ENCODE measurements at places on chromosomes 11 and 22. TPM values are rescaled to one million over a fixed set of nuclear protein-coding genes. Genes with fewer than 3 reads are reported as not detected.

DNA sequence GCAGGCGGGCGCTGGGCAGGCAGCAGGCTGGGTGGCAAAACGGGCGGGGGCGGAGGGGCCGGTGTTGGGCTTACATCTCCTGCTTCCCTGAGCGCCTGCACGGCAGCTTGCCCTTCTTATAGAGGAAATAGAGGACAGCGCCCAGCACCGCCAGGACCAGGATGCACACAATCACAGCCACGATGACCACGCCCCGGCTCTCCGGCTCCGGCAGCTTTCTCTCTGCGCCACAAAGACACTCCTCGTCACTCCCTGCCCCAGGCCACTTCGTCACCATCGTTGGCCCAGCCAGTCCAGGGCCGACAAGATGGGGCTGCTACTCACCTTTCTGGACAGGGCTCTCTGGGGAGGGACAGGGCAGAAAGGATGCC is 6.3 kb downstream of the MCAM start:
- no peak overlapping the region for H3K4me3 ChIP-seq
- H3K4me1 ChIP-seq: peaks cover 8% of the 10 kb centered on the region
- no peak overlapping the region for H3K27ac ChIP-seq

GRCh38 chr22:40270031-40270430 is 76.3 kb upstream of the ADSL start:
- H3K27me3 ChIP-seq: no peaks in the 10 kb centered on the region
- no peak for DNase-seq
- H3K4me3 ChIP-seq: no peak overlapping the region
- peaks cover 8% of the 10 kb centered on the region for H3K36me3 ChIP-seq
- peaks cover 9% of the 10 kb centered on the region for H3K4me1 ChIP-seq

GRCh38 chr11:2325719-2326118 is 23.9 kb downstream of the TSPAN32 start:
- no peak overlapping the region for H3K4me3 ChIP-seq
- no peaks in the 10 kb centered on the region for H3K36me3 ChIP-seq
- no peaks in the 10 kb centered on the region for H3K27me3 ChIP-seq
- no peak for DNase-seq

GRCh38 chr11:111960916-111961315 is 23.8 kb downstream of the DIXDC1 start:
- no peak for DNase-seq
- H3K27me3 ChIP-seq: no peaks in the 10 kb centered on the region

- no peak overlapping the region for H3K4me3 ChIP-seq
- peak; percentile 75 for DNase-seq
- peaks cover 22% of the 10 kb centered on the region for H3K4me1 ChIP-seq
- H3K27ac ChIP-seq: no peak overlapping the region
- H3K27me3 ChIP-seq: no peaks in the 10 kb centered on the region
Observed at GRCh38 chr11:64223001-64223651, 2.9 kb downstream of the TRPT1 start.

DNA sequence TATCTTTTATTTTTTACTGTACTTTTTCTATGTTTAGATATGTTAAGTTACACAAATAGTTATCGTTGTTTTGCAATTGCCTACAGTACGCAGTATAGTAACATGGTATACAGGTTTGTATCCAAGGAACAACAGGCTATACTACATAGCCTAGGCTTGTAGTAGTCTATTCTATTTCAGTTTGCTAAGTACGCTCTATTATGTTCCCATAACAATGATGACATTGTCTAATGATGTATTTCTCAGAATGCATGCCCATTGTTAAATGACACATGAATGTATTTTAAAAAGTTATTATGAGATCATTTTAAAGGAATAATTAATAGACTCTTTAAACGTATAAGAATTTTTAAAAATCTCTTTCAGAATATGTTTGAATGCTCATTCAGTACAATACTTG is 696.7 kb upstream of the CCDC90B start:
- no peak for DNase-seq
- H3K27ac ChIP-seq: no peak overlapping the region
- no peaks in the 10 kb centered on the region for H3K4me1 ChIP-seq
- H3K27me3 ChIP-seq: no peaks in the 10 kb centered on the region

DNA sequence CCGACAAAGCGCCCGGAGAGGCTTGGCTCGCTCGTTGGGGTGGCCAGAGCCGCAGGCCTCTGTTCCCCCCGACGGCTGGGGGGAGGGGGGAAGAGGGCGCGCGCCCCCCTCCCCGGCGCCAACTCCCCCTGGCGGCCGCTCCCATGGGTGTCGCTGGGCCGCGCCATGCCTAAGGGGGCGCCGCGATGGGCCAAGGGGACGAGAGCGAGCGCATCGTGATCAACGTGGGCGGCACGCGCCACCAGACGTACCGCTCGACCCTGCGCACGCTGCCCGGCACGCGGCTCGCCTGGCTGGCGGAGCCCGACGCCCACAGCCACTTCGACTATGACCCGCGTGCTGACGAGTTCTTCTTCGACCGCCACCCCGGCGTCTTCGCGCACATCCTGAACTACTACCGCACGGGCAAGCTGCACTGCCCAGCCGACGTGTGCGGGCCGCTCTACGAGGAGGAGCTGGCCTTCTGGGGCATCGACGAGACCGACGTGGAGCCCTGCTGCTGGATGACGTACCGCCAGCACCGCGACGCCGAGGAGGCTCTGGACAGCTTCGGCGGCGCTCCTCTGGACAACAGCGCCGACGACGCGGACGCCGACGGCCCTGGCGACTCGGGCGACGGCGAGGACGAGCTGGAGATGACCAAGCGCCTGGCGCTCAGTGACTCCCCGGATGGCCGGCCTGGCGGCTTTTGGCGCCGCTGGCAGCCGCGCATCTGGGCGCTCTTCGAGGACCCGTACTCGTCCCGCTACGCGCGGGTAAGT is 1.4 kb downstream of the KCNC1 start:
- H3K36me3 ChIP-seq: no peaks in the 10 kb centered on the region
- H3K4me1 ChIP-seq: no peaks in the 10 kb centered on the region
- DNase-seq: no peak
- no peak overlapping the region for H3K27ac ChIP-seq

DNA sequence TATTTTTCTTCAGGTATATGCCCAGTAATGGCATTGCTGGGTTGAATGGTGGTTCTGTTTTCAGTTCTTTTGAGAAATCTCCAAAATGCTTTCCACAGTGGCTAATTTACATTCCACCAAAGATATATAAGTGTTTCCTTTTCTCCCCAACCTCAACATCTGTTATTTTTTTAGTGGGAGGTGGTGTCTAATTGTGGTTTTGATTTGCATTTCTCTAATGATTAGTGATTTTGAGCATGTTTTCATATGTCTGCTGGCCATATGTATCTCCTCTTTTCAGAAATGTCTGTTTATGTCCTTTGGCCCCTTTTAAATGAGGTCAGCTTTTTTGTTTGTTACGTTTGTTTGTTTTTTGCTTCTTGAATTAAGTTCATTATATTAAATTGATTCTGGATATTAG is 760.2 kb downstream of the KCNA4 start:
- no peak for DNase-seq
- no peak overlapping the region for H3K4me3 ChIP-seq
- no peaks in the 10 kb centered on the region for H3K27me3 ChIP-seq
- H3K4me1 ChIP-seq: no peaks in the 10 kb centered on the region
- no peaks in the 10 kb centered on the region for H3K36me3 ChIP-seq

GRCh38 chr11:69377029-69377952 is 83.3 kb downstream of the MYEOV start:
- H3K4me1 ChIP-seq: no peaks in the 10 kb centered on the region
- H3K27me3 ChIP-seq: no peaks in the 10 kb centered on the region
- H3K4me3 ChIP-seq: no peak overlapping the region
- no peaks in the 10 kb centered on the region for H3K36me3 ChIP-seq

DNA sequence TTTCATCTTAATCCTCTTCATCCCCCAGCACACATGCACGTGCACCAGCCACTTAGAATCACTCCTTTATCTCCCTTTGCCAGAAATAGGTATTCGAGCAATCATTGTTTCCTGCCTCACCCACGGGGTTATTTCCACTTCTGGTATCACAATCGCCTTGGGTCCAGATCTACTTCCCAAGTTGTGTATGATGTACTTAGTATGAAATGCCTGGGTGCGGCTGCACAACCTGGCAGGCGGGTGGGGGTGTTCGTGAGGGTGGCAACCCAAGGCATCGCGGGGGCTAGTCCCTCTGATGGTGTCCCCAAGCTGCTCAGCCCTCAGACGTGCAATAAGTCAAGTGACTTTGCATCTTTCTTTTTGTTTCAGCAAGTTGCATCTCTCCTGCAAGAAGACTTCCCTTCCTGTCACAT is 475.6 kb downstream of the MIAT start:
- no peaks in the 10 kb centered on the region for H3K36me3 ChIP-seq
- no peak overlapping the region for H3K4me3 ChIP-seq
- H3K4me1 ChIP-seq: no peaks in the 10 kb centered on the region
- H3K27ac ChIP-seq: no peak overlapping the region
- no peak for DNase-seq

- H3K4me1 ChIP-seq: no peaks in the 10 kb centered on the region
- no peaks in the 10 kb centered on the region for H3K27me3 ChIP-seq
- H3K27ac ChIP-seq: no peak overlapping the region
- no peak for DNase-seq
- no peaks in the 10 kb centered on the region for H3K36me3 ChIP-seq
- no peak overlapping the region for H3K4me3 ChIP-seq
Observed at GRCh38 chr11:1082728-1083620, 8.3 kb downstream of the MUC2 start.

- no peak for DNase-seq
- no peaks in the 10 kb centered on the region for H3K36me3 ChIP-seq
- no peak overlapping the region for H3K27ac ChIP-seq
Observed at GRCh38 chr11:86660088-86660487, 12.3 kb downstream of the ME3 start.

GRCh38 chr22:31954535-31955523 is 10.5 kb downstream of the YWHAH start:
- H3K27me3 ChIP-seq: no peaks in the 10 kb centered on the region
- peak overlapping the region; percentile 49 for H3K27ac ChIP-seq
- no peak overlapping the region for H3K4me3 ChIP-seq
- H3K4me1 ChIP-seq: peaks cover 6% of the 10 kb centered on the region

DNA sequence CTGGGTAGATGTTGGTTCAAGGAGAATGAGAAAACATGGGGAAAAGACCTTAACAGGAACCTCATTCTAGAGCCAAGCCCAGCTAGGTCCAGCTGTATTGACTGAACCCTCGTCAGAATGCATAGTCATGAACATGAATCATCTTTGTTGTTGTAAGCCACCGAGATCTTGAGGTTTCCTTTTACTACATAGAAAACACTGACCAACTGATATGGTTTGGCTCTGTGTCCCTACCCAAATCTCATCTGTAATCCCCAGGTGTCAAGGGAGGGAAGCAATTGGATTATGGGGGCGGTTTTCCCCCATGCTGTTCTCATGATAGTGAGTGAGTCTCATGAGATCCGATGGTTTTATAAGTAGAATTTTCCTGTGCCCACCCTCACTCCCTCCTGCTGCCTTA is 19.4 kb upstream of the PHOX2A start:
- H3K27me3 ChIP-seq: no peaks in the 10 kb centered on the region
- H3K27ac ChIP-seq: no peak overlapping the region
- H3K4me3 ChIP-seq: no peak overlapping the region
- no peaks in the 10 kb centered on the region for H3K36me3 ChIP-seq
- no peaks in the 10 kb centered on the region for H3K4me1 ChIP-seq

DNA sequence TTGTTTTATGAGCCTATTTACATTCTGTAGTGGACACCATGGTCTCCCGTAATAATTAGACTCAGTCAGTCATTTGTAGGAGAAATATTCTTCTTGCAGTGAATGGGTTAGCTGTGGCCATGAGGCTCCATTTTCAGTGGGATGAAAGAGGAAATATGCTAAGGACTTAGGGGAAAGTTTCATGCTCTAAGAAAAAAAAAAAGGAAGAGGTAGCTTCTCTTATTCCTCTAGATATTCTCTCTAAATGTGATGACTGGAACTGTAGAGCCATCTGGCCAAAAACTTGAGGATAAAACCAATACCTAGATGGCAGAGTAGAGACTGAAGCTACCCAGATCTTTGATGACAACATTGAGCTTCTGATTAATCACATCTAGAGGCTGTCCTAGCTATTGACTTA is 75.8 kb upstream of the SESN3 start:
- no peak for DNase-seq
- no peak overlapping the region for H3K27ac ChIP-seq
- no peaks in the 10 kb centered on the region for H3K36me3 ChIP-seq
- no peak overlapping the region for H3K4me3 ChIP-seq
- no peaks in the 10 kb centered on the region for H3K4me1 ChIP-seq

GRCh38 chr11:125273519-125274000 is 109.0 kb downstream of the PKNOX2 start:
- H3K27me3 ChIP-seq: no peaks in the 10 kb centered on the region
- H3K36me3 ChIP-seq: no peaks in the 10 kb centered on the region
- no peak overlapping the region for H3K4me3 ChIP-seq
- DNase-seq: no peak
- no peaks in the 10 kb centered on the region for H3K4me1 ChIP-seq

DNA sequence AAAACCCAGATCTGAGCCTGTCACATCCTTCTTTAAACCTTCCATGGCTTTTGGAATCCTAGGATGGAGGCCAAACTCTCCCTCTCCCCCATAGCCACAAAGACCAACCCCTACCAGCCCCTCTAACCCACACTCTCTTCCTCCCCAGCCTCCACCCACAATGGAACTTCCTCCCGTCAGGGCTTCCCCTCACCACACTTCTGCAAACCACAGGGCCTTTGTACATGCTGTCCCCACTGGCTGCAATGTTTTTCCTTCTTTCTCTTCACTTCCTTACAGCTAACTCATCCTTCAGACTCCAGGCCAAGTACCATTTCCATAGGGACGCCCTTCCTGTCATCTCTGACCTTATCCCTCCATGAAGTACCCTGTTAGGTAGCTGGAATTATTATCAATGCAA is 393.5 kb downstream of the MN1 start:
- H3K4me3 ChIP-seq: no peak overlapping the region
- no peaks in the 10 kb centered on the region for H3K27me3 ChIP-seq
- no peak overlapping the region for H3K27ac ChIP-seq
- H3K36me3 ChIP-seq: no peaks in the 10 kb centered on the region

DNA sequence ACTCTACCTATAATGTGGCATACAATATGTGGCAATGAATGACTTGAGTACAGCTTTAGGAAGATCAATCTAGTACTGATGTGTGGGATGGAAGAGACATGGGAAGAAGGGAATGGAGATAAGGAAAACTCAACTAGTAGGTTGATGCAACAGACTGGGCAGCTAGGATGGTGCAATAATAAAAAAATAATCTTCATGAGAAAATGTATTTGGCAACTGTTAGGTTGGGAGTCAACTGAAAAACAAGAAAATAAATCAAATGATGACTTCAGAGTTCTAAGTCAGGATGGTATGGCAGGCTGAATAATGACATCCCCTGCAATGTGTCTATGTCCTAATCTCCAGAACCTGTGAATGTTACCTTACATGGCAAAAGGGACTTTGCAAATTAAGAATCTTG is 236.8 kb upstream of the PITPNB start:
- H3K4me3 ChIP-seq: no peak overlapping the region
- H3K27me3 ChIP-seq: no peaks in the 10 kb centered on the region
- H3K27ac ChIP-seq: no peak overlapping the region
- H3K4me1 ChIP-seq: no peaks in the 10 kb centered on the region
- no peak for DNase-seq

The FAM83F gene
- 13.1 TPM for total RNA-seq

The FAM180B gene
- total RNA-seq: not detected

The AAMDC gene
- 35.8 TPM for total RNA-seq

The IFITM10 gene
- total RNA-seq: 6.4 TPM

All from kidney (tissue), 22 donors.